Sigmoid colon (tissue), 7 donors: ENCODE measurements at places on chromosomes 11 and 22. TPM values are rescaled to one million over a fixed set of nuclear protein-coding genes. Genes with fewer than 3 reads are reported as not detected.
A peak's percentile ranks its signal among the peaks of the same experiment; 100 is the strongest.

Gene CDC42BPG
- 20.8 TPM for polyA plus RNA-seq

DNA sequence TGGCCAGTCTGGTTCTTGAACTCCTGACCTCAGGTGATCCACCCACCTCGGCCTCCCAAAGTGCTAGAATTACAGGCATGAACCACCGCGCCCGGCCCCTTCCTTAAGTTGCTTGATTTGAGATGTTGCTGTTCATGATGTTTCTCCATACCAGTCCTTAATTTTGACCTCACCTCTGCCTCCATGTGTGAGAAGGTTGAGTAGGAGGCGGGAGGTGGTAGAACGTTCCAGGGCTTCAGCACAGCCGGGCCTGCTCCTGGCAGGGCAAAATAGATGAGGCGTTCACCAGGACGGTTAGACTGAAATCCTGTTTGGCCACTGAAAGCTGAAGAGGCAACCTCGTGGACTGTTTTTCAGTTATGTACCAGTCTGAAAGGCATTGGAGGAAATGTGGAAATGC lies 48.3 kb upstream of the SYT13 start:
- DNase-seq: no peak
- H3K4me3 ChIP-seq: no peak overlapping the region
- no peaks in the 10 kb centered on the region for H3K36me3 ChIP-seq
- peak overlapping the region; percentile 73 for H3K27ac ChIP-seq
- H3K4me1 ChIP-seq: peaks cover 10% of the 10 kb centered on the region

GRCh38 chr11:47143322-47143721 lies 33.4 kb downstream of the ARFGAP2 start:
- H3K4me3 ChIP-seq: no peak overlapping the region
- H3K27ac ChIP-seq: peak overlapping the region; percentile 55
- DNase-seq: peak; percentile 81

Gene KRTAP5-2
- not detected for polyA plus RNA-seq

Gene SLC22A8
- not detected for polyA plus RNA-seq

Gene SAA4
- polyA plus RNA-seq: not detected

- H3K4me3 ChIP-seq: no peak overlapping the region
- DNase-seq: no peak
- H3K27me3 ChIP-seq: no peaks in the 10 kb centered on the region
These were observed 83.1 kb downstream of the OR5AK2 start for GRCh38 chr11:57071829-57072228.

DNA sequence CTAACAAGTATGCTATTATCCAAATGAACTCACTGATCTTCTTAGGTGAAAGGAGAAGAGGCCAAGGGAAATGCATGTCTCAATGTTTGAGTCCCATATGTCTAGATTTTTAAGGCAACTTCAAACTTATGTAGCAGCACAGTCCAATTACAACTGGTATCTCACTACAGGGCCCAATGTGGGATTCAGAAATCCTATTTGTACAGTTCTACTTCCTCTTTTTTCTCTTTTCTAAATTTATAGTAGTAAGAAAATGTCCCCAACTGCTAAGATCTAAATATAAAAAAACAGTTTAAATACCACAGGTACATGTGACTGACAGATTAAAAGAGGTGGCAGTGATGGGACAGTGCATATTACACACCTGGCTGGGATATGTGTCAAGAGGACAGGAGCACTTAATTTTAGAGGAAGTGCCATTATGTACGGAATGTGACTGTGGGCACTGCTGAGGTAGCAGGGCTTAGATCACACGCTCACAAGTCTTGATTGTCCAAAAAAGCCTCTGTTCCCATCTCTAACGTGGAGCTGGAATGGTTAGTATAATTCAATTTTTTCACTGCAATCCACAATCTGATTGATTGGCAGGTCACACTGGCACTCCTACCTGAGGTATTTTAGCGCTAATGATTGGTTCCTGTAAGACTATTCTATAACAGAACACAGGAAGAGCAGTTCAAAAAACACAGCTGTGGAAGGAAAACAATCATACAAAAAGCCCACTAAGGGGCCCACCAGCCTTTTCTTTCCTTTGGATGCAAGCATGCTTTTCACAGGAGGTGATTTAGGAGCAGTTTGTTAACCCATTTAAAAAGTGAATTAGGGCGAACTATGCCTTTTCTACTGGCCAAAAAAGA lies 34.6 kb downstream of the APOL5 start:
- H3K4me3 ChIP-seq: no peak overlapping the region
- peak overlapping the region; percentile 44 for H3K27ac ChIP-seq
- no peaks in the 10 kb centered on the region for H3K36me3 ChIP-seq
- no peaks in the 10 kb centered on the region for H3K4me1 ChIP-seq
- no peaks in the 10 kb centered on the region for H3K27me3 ChIP-seq

Gene OR51B5
- not detected for polyA plus RNA-seq

GRCh38 chr11:73872749-73873357 lies 3.8 kb downstream of the COA4 start:
- peaks cover 11% of the 10 kb centered on the region for H3K36me3 ChIP-seq
- H3K4me3 ChIP-seq: no peak overlapping the region
- peaks cover 16% of the 10 kb centered on the region for H3K4me1 ChIP-seq
- no peak for DNase-seq

Gene PARVG
- 4.4 TPM for polyA plus RNA-seq

- H3K36me3 ChIP-seq: no peaks in the 10 kb centered on the region
- no peak for DNase-seq
- no peak overlapping the region for H3K4me3 ChIP-seq
These were observed 57.6 kb downstream of the IGLL5 start for GRCh38 chr22:22945195-22945594.

Gene ANGPTL5
- polyA plus RNA-seq: not detected

Gene FOLR2
- polyA plus RNA-seq: 27.0 TPM

DNA sequence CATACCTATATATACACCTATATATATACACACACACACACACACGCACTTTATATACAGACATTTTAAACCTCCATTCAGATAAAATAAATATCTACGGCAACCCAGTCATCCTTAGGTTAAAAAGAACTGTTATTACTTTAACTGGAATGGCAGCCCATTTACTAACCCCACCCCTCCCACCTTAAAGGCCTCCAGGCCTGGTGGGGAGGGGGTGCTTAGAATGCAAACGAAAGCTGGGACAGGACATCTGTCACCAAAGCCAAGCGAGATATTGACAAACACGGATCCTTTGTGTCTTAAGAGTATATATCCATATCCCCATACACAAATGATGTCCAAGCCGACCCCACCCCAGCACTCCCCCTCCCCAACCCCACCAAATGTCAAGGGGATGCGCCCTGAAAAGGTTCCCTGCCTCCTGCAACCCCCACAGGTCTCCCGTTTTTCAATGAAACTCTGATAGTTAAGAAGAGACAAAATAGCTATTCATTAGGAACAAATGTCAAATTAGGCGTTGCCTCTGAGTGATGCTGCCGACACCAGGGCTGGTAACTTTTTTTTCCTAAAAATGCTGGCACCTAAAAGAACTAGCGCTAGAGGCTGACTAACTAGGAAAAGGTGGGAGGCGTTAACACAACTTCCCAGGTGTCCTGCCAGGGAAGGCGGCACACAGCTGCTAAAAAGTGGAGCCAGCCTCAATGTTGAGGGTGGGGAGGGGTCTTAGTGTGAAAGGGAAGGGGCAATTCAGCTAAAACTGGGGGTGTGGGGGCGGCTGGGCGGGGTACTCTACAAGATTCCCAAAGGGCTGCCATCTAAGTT lies 5.6 kb downstream of the MN1 start:
- H3K4me3 ChIP-seq: peak overlapping the region; percentile 86
- peaks cover 49% of the 10 kb centered on the region for H3K27me3 ChIP-seq
- DNase-seq: no peak
- peaks cover 62% of the 10 kb centered on the region for H3K4me1 ChIP-seq
- peak overlapping the region; percentile 93 for H3K27ac ChIP-seq

DNA sequence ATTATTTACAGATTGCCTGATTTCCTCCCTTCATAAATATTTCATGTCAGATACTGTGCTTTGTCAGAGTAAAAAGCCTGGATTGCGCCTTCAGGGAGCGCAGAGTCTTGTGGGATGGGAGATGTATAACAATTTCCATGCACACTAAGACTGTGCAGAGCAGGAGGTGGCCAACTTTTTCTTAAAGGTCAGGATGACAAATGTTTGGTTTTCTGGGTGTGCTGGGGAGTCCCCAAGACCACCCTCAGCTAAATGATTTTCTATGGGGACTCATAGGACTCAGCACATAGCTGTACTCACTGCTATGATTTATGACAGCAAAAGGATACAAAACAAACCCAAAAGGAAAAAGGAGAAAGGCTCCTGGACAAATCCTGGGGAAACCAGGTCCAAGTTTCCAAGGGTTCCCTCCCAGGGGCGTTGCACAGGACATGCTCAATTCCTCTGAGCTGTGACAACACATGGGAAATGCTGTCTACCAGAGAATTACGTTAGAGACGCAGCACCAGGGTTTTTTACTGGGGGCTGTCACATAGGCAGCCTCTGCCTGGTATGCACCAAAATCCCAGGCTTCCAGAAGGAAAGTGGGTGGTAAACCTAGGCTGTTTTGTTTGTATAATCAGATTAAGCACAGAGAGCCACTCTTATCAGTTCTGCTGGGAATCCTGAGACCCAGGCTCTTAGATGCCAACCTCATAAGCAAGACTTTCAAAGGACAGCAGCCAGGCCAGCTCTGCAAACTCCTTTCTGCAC lies 59.1 kb downstream of the CSNK2A3 start:
- peak; percentile 52 for DNase-seq
- no peaks in the 10 kb centered on the region for H3K27me3 ChIP-seq

Gene SIAE
- 24.7 TPM for polyA plus RNA-seq

Gene MMP10
- 0.46 TPM for polyA plus RNA-seq
